AG04449 (cell line): ENCODE measurements at places on chromosomes 6 and 20.

GRCh38 chr20:5621305-5621704 is 128.9 kb upstream of the SHLD1 start:
- no peak for DNase-seq

GRCh38 chr6:136696783-136697364 is 95.4 kb downstream of the MAP3K5 start:
- DNase-seq, result no peak

DNA sequence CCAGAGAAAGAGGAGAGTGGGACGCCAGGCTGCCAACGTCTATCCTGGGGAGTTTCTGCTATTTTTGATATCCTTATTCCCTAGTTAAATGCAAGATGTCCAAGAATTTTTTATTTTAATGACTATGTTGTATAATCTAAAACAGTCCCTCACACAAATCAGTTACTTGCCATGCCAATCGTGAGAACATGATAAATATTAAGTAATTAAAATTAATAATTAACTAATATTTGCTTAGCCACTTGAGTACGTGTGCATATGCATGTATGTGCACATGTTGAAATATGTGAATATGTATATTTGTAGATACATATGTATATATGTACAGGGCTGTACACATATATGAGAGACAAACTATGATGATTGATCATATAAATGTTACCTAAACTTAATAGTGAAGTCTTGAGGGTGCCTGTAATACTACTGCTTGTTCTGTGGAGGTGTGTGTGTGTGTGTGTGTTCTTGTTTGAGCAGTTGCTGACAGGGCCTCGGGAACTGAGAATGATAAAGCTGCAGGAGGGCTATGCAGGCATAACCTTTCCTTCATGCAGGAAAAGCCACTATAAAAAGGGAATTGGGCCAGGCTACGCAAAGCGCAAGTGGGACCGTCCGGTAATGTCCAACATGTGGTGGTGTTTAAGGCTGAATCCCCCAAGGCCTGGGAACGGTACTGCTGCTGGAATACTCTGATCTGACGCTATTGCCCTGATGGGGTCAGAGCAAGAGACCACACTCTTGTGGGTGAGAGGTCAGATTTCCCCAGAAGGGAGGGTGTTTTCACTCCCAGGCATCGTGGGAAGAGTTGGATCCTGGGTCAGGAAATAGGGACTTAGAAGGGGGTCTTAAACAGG is 148.3 kb upstream of the TBX18 start:
- no peak for DNase-seq

DNA sequence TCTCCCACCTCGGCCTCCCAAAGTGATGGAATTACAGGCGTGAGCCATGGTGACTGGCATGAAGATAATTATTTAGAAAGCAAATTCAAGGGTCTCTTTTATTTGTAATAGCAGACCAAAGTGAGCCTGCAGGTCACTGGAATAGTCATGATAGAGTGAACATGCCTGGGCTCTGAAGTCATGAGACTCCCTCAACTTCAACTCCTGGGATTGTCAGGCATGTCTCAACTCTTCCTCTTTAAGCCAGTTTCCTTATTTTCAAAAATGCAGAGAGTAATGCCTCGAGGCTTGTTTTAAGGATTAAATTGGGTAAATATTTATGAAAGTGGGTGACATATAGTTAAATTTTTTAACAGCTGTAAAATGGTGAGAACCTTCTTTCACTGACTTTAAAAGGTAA is 22.7 kb upstream of the HECA start:
- no peak for DNase-seq
